Left lung (tissue), 14 donors: ENCODE measurements at places on chromosomes 7 and 10. TPM values are rescaled to one million over a fixed set of nuclear protein-coding genes. Genes with fewer than 3 reads are reported as not detected.

Gene NPC1L1
- 0.50 TPM for polyA plus RNA-seq

Gene CALHM2
- polyA plus RNA-seq, result 13.3 TPM

Gene AEBP1
- 60.6 TPM for polyA plus RNA-seq

Gene ZNF680
- polyA plus RNA-seq, result 21.8 TPM

Gene RPEL1
- 0.25 TPM for polyA plus RNA-seq

Gene GPR26
- polyA plus RNA-seq, result 0.01 TPM

Gene MICALL2
- 13.7 TPM for polyA plus RNA-seq

Gene PRTFDC1
- polyA plus RNA-seq, result 49.6 TPM

Gene ABCB1
- polyA plus RNA-seq, result 0.38 TPM

Gene ACTR3C
- 3.4 TPM for polyA plus RNA-seq

Gene SAMD9L
- polyA plus RNA-seq, result 14.8 TPM
